ENCODE measurements at places on chromosomes 1 and 21.

- DNase-seq, result no peak
Measured at GRCh38 chr1:1364266-1364665, 5.9 kb upstream of the MXRA8 start.

DNA sequence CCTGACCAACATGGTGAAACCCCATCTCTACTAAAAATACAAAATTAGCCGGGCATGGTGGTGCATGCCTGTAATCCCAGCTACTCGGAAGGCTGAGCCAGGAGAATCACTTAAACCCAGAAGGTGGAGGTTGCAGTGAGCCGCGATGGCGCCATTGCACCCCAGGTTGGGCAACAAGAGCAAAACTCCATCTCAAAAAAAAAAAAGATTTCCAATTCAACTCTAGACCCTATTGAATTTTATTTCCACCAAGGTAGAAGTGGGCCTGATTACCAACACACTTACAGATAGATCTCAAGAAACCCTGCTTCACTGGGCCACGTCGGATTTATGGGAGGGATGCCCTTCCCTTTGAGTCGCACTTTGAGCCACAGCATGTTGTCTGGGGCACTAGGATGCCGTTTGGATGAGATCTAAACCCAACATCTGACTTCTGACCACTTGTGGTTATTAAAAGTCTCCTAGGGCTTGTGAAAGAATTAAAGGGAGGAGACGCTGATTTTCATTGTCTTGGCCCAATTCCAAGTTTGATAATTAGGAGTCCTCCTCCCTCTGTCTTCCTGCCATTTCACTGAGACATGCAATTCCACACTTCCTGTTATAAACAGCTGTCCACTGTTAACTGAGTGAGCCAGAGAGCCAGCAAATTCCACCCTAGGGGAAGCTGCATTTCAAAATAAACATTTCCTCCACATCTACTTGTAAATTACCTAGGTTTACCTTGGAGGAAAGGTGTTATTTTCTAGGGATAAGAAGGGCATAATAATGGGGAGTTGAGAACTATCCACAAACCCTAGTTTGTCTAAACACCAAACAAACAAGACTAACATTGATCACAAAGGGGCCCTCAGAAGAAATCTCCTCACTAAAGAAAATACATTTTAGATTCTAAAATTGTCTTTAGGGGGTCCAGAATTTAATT, 5.2 kb upstream of the RERE start:
- no peak for DNase-seq

- no peak for DNase-seq
Measured at GRCh38 chr1:223208164-223209076, 65.4 kb upstream of the TLR5 start.

DNA sequence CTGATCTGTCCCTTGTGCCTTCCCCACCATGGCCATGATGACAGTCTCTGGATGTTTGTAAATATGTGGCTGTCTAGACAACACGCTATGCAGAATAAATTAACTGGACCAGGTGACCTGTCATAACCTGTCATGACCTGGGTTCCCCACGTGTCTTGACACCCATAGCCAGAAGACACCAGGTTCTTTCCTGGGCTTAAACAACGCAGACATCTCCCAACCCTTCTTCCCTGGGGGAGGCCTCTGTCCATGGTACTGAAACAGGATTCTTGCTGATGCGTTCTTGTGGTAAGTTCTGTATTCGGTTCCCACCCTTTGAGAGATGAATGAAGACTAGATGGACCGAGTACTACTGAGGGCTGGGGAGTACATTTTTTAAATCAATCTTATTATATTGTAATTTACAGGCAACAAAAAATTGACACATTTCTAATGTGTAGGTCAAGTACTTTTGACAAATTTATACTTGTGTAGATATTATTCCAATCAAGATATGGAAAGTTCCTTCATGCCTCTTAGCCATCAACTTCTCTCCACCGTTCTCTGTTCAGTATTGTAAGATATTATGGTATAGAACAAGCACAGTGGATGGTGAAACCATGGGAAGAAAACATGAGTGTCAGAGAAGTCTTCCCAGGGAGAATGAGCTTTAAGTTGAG, 738.8 kb downstream of the PTPRU start:
- no peak for DNase-seq

DNA sequence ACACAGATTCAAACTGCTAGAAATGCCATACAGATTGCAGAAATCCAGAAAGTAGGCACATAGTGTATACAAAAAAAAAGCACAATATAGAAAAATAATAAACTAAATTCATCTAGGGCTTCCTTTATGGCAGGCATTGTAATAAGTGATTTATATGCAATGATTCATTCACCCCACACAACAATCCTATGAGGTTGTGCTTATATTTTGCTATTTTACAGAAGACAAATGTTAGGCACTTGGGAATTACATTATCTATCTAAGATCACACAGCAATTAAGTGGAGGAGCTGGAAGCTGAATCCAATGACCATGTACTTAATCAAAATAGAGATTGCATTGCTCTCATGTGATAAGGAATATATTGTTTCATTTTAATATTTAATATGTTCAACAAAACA, 225.7 kb upstream of the KCNK2 start:
- no peak for DNase-seq

DNA sequence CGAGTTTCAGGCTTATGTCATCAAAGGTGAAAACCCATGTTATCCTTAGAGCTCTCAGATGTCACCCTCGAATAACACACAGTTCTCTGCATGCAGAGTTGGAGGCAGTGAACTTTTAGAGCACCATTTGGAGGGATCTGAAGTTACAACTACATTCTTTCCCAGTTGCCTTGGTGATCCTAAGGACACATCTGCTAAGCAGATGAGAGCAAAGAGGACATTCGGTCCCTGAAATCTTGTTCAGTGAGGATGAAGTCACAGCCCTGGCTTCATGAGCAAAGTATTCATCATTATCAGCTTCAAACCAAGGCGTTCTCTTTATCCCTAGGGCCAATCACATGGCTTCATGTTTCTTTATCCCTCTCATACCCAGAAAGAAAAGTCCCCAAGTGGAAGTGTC, 23.1 kb upstream of the MCOLN2 start:
- DNase-seq, result no peak

DNA sequence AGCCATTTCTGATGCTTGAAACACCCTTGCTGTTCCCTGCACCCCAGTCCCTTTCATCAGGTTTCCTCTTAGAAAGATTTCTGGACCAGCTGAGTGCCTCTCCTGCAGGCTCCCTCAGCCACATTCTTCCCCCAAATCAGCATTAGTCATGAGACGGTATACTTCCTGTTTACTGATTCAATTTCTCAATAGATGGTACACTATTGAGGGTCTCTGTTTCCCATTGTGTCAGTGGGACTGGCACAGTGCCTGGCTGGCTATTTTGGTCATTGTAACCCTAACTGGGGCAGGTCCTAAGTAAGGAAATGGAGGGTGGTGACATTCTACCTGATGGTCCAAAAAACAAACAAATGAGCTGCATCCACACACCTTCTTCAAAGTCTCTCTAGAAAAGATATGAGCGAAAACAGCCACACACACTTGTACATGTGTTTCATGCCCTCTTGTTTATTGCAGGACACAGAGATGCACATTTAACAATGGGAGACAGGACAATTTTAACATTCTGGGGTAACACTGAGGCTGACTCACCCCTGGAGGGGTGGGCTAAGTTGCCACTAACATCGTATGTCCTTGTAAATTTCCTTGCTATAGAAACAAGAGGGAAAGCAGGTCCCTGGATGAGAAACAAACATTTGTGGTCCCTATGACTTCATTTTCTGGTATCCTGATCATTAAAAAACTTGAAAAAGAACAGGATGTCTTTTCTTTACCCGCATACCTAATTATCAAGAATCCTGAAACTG, 77.5 kb downstream of the RRAGC start:
- DNase-seq, result no peak

DNA sequence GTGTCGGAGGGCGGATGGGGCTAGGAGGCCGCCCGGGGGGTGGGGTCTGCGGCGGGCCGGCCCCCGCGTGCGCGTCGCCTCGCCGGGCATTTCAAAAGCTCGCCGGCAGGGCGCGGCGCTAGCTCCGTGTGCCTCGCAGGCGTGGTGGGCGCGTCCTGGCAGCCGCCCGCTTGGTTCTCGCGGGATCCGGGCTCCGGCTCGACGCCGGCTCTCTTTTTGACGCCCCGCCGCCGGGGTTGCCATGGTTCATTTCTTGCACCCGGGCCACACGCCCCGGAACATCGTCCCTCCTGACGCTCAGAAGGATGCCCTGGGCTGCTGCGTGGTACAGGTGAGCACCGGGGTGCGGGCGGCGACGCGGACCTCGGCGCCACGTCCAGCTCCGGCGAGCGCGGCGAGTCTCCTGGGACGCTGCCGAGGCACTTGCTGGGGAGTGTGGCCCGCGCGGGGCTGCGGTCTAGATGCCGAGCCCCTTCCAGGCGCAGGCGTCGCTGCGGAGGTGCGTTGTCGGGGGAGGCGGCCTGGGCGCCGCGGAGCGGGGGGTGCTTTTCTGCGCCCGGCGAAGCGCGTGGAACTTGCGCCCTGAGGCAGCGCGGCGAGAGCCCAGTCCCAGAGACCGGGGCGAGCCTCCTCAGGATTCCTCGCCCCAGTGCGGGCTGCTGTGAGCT, at the start of gene ZYG11A:
Gene ZYG11A, plus strand, starts transcription at position 118 of the 668 bp plus-strand sequence. Its CDS starts 124 bp downstream, at position 242.
- DNase-seq, result no peak

DNA sequence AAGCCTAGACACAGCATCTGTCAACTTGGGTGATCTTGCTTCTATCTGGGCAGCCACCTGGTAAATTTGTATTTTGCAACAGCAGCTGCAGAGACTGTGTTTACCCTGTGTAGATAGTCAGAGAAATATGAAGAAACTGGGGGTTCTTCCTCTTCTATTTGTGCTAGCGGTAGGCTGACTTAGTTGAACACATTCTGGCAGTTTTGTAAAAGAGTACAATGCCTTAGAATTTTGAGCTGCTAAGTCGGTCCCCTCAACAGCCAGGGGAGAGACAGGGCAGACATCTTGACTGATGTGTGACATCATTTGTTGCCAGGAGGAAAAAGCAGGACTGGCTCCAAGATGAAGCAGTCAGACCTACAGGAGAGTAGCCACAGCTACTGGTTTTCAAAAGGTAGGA, 53.7 kb downstream of the KCNJ6 start:
- DNase-seq, result no peak

DNA sequence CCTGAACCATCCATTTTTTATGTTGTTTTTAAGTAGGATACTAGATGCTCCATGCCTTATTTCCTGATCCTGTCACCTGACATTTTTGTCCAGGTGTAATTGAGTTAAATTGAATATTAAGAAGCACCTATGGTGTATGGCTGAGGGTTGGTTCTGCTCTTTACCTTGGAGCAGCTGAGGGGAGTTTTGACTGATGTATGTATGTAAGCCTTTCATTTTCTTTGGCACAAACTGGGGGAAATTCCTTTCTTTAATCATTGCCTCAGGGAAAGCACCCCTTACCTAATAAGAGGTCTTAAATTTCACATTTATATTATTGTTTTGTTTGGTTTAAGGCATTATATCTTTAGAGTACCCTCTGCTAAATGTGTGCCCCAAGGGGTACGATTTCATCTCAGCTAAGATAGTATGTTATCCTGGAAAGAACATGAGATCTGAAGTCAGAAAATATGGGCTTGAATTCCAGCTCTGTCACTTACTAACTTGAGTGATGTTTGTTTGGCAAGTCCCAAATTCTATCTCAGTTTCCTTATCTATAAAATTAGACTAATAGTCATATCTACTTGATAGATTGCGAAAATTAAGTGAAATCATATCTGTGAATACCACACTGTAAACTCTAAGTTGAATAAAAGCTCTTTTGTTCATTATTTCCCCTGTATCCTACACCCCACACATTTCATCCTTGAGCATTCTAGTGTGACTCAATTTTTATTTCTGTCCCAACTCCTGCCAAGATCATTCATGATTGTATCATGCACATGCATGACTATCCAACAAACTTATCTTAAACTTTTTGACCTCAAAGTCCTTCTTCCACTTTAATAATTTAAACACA, 57.7 kb upstream of the NUF2 start:
- DNase-seq, result no peak

DNA sequence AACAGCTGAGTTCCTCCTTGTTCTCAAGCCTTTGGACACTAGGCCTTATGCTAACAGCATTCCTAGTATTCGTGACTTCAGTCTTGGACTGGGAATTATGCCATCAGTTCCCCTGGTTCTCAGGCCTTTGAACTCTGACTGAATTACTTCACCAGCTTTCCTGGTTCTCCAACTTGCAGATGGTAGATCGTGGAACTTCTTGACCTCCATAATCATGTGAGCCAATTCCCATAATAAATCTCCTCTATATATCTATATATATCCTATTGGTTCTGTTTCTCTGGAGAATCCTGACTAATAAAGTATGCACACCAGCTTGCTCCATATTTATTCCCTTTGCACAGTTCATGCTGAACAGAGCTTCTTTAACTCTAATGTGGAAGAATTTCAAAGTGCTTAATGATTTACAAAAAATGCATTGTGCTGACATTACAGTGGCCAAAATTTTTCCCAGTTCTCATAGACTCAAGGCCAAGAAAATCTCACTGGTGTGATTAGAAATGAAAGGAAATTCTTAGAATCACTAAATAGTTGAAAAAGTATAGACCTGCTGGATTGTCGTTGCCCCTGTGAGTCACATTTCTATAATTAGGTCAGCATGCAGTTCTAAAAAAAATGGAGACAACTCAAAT, 462.9 kb upstream of the ADAMTS5 start:
- no peak for DNase-seq

DNA sequence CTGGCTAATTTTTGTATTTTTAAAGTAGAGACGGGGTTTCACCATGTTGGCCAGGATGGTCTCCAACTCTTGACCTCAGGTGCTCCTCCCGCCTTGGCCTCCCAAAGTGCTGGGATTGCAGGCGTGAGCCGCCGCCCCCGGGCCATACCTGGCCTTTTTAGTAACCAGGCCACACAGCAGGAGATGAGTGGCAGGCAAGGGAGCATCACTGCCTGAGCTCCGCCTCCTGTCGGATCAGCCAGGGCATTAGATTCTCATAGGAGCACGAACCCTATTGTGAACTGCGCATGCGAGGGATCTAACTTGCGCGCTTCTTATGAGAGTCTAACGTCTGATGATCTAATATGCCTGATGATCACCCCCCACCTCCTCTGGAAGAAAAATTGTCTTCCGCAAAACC, 308.7 kb upstream of the PRMT6 start:
- no peak for DNase-seq

DNA sequence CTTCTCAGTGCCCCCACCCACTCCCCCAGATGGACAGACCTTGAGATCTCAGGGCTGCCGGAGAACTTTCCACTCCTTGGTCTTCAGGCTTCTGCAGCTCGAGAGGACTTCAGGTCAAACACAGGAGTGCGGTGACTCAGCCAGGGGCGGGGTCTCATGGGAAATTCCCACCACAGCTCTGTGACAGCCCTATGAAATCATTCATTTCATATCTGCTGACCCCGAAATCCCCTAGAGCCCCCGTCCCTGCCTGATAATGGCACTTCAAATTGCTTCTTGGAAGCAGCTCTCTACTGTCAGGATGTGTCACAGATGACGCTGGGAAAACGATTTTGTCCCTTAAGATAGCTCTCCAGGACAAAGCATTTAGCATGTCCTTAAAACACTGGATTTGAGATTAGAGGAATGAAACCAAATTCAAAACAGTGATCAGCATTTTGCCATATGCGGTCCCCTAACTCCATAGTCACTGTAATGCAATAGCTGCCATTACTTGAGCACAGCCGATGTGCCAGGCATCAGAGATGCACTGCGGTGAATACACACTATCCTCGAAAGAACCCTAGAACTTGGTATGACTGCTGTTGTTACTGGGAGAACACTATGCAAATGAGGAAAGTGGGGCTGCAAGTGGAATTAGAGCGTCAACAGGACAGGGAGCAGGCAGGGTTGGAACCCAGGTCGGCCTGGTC, at the start of gene TNFRSF9:
Gene TNFRSF9, minus strand, starts transcription at position 95 of the 692 bp plus-strand sequence. CDS start 845 bp downstream, outside the sequence.
- DNase-seq, result peak; percentile 19

Measured in NK-92 treated with Interleukin-12 subunit alpha and Interleukin-12 subunit beta, amount 100 ng/mL, for 24 hours (cell line).